ENCODE measurements at places on chromosomes 1 and 21.

DNA sequence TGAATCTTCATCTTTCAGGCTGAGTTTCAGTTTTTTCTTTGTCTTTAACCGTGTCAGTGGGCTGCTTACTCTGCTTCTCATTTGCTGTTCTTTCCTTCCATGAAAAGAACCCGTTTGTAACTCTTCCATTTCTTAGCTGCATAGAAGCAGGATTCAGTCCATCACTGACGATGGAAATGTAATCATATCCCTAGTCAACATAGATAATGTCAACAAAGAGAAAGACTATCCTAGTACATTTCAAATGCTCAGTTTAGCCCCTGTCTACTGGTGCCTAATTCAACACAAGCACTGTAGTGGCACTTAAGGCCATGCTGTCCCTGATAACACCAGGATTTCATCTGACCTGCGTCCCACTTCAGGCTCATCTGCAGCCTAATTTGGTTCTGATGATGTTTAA lies 376 bp downstream of the GBP1 start:
- no peak for DNase-seq

DNA sequence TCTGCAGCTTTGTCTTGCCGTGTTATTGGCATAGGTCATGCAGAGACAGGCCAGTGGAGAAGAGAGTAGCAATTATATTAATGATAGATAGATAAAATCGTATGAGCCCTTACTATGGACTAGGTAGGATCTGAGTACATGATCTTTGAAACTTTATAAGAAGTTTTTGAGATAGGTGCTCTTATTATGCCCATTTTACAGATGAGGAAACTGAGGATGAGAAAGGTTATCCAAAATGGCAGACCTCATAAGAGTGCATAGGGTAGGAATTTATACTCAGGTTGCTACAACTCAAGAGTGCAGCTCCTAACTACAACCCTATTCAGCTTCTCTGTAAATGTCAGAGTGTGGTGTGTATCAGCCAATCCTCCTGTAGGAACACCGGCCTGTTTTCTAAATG lies 89.6 kb downstream of the SLC35F3 start:
- no peak for DNase-seq

GRCh38 chr1:40976952-40977690 lies 2.4 kb upstream of the CTPS1 start:
- DNase-seq = peak; percentile 95

- peak; percentile 27 for DNase-seq
Measured at GRCh38 chr1:207868251-207868773, 42.6 kb downstream of the CD34 start.

- no peak for DNase-seq
Measured at GRCh38 chr1:100786870-100787269, 67.3 kb downstream of the VCAM1 start.

DNA sequence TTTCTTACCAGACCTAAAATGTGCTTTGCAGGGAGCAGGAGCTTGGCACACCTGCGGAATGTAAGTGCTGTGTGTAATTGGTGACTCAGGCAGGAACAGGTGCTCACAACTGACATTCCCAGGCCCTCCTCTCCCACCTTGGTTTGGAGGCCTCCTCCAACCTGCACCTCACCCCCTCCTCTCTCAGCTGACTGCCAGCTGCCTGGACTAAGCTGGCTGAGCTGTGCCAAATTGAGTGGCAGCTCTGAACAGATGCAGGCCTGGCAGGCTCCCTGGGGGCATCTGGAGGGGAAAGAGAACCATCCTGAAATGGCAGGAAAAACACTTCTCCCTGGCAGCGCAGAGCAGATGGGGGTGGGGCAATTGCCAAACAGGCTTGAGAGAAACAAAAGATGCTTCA lies 91.7 kb upstream of the PGBD5 start:
- DNase-seq = no peak

DNA sequence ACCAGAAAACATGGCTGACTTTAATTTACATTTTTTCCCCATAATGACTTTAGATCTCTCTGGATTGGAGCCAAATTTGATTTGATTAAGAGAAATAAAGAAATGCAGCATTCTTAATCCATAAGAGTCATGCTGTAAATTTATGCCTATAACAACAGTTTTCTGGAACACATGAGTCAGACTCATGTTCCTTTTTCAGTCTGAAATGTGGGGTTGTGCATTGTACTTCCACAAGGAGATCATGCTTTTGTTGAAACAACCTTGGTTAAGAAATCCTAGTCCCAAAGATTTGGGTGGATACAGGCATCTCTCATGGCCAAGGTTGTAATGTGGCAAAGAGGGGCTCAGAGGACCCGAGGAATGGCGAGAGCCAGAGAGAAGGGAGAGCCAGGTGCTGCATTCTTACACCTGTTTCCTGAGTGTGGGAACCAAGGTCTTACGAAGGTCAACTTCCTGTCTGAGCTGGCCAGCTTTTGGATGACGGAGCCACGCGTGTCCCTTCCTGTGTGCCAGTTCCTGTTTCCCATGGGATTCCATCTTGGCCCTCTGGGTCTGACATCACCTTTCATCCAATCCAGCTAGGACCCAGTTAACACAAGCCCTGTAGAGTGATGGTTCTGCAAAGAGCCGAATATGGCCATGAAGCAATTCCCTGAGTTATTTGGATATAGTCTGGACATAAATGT lies 23.1 kb downstream of the CLDN14 start:
- DNase-seq = no peak

DNA sequence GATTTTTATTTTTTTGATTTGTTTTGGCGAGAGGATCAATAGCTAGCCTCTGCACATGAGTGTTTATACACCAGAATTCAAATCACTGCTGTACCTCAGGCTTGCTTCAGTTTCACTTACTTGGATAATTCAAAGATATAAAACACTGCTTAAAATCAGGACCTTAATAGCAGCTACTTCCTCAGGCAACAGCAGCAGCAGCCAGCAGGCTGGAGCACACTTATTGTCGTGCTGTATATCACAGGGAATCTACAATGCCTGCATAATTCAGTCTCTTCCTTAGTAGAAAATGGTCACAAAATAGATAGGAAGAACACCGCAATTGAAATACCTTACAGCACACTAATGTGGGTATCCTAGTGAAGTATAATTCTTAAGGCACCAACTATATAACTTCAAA lies 497.3 kb downstream of the NEGR1 start:
- no peak for DNase-seq

DNA sequence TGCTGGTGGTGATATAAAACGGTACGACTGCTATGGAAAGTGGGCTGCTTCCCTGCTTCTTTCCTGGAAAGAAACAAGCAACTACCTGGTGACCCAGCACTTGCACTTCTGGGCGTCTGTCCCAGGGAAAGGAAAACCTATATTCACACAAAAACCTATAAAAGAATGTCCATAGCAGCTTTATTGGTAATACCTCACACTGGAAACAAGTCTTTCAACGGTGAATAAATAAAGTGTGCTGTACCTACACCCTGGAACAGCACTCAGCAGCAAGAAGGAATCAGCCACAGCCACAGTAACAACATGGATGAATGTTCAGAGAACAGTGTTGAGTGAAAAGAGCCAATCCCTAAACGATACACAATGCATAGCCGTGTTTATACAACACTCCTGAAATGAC lies 19.9 kb downstream of the SLC19A1 start:
- DNase-seq = no peak

DNA sequence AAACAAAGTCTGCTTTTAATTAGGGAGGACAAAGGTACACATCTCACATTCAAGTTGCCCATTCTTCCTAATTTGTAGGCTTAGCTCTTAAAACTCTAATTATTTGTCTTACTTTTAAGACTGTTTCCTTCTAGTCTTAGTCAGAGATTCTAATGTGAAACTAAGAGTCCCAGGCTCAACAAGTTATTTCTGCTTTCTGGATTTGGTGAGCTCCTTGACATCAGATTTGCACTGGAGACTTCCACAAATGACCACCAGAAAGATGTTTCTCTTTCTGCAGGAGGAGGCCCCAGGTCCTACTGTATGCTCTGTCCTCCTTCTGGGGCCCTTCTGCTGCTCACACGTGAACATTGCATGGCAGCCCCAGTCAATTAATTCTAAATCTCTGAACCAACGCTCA lies 194.2 kb upstream of the JUN start:
- DNase-seq = no peak
